ENCODE measurements at places on chromosomes 12 and 14.

- DNase-seq: no peak
These were observed 259.3 kb downstream of the PPFIA2 start for GRCh38 chr12:81499809-81500208.

- DNase-seq: no peak
These were observed 41.3 kb downstream of the MED13L start for GRCh38 chr12:116236148-116236731.

DNA sequence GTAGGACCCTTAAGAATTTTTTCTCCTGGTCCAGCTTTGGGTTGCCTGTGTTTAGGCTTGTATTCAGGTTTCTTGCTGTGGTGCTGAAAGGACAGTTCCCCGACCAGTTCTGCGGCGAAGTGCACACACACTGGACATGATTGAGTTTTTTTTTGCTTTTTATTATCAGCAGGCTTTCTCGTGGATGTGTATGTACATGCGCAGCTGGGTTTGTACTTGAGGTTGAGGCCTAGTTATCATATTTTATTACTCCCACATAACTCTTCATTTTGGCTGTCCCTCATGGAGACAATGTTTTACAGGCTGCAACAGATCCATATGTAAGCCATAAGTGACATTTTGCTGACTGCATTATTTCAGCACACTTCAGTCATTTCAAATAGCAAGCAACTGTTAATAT is 2.5 kb downstream of the SCN8A start:
- no peak for DNase-seq

GRCh38 chr12:6215932-6216494 is 15.8 kb downstream of the CD9 start:
- no peak for DNase-seq

DNA sequence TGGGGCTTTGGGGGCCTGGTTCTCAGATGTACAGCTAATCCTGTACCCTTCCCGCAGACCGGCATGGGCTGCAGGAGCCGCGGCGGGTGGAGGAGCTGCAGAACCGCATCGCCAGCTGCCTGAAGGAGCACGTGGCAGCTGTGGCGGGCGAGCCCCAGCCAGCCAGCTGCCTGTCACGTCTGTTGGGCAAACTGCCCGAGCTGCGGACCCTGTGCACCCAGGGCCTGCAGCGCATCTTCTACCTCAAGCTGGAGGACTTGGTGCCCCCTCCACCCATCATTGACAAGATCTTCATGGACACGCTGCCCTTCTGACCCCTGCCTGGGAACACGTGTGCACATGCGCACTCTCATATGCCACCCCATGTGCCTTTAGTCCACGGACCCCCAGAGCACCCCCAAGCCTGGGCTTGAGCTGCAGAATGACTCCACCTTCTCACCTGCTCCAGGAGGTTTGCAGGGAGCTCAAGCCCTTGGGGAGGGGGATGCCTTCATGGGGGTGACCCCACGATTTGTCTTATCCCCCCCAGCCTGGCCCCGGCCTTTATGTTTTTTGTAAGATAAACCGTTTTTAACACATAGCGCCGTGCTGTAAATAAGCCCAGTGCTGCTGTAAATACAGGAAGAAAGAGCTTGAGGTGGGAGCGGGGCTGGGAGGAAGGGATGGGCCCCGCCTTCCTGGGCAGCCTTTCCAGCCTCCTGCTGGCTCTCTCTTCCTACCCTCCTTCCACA is 7.6 kb downstream of the NR4A1 start:
- no peak for DNase-seq

GRCh38 chr12:70698345-70698744 is 61.1 kb upstream of the PTPRB start:
- DNase-seq: no peak

DNA sequence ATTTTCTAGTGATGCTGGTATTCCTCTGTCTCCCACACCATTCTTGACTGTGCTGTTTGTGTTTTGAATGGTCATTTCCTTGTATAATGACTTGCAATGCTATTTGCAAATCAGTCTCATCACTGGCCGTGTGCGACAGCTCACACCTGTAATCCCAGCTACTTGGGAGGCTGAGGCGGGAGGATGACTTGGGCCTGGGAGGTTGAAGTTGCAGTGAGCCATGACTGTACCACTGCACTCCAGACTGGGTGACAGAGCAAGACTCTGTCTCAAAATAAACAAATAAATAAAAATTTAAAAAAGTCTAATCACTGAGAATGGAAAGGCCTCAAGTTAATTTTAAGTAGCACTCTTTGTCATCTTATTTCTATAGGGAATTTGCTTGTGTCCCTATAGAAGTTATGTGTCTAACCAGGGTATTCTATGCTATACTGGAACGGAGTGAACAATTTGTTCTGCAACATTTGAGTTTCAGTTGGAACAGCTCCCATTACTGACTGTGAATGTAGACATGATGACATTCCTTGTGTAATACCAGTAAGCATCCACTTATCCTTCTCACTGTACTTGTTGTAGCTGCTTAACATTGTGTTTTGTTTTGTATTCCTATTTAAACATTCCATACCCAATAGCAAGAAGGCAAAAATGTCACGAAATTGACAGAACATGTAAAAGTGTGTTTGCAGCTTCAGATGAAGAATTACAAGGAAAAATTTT is 126.3 kb downstream of the MGST1 start:
- no peak for DNase-seq

GRCh38 chr14:76322594-76323220 is 53.2 kb upstream of the ESRRB start:
- no peak for DNase-seq

- DNase-seq: no peak
These were observed 22.9 kb upstream of the KTN1 start for GRCh38 chr14:55556929-55557623.

- no peak for DNase-seq
These were observed 154.1 kb upstream of the ATP2B1 start for GRCh38 chr12:89862511-89863445.

GRCh38 chr12:107317751-107318555 is 224.6 kb upstream of the CRY1 start:
- DNase-seq: peak; percentile 64

DNA sequence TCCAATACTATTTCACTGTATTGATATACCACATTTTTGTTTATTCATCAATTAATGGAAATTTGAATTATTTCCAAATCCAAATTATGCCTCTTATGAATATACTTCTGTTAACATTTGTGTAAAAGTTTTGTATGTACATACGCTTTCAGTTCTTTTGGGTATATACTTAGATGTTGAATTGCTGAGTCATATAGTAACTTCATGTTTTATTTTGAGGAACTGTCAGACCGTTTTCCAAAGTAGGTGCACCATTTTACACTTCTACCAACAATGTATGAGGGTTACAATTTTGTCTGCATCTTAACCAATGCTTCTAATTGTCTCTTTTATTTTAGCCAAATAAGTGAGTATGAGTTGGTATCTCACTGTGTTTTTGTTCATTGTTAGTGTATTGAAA is 10.2 kb upstream of the CCER1 start:
- no peak for DNase-seq

- no peak for DNase-seq
These were observed 338.6 kb downstream of the MED13L start for GRCh38 chr12:115938794-115939377.

DNA sequence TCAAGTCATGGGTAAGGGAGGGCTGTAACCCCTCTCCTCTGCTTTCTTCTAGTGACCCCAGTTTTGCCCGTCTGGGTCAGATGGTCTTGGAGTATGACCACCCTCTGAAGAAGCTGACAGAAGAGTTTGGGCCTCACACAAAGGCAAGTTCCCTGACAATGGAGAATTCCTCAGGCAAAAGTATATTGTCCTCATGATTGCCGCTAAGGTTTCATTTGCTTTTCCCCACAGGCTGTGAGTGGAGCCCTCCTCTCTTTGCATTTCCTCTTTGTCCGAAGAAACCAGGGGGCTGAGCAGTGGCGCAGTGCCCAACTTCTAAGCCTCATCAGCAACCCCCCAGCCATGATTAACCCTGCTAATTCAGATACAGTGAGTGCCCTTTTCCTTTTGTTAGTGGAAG is 12.1 kb downstream of the NCKAP1L start:
- no peak for DNase-seq

- DNase-seq: no peak
These were observed 21.0 kb upstream of the AQP2 start for GRCh38 chr12:49929581-49929980.

GRCh38 chr12:4736091-4736490 is 15.9 kb downstream of the GALNT8 start:
- DNase-seq: no peak

GRCh38 chr12:57741844-57742738 is 2.7 kb upstream of the TSPAN31 start:
- peak; percentile 52 for DNase-seq

GRCh38 chr14:98594156-98594555 is 677.8 kb downstream of the BCL11B start:
- no peak for DNase-seq

DNA sequence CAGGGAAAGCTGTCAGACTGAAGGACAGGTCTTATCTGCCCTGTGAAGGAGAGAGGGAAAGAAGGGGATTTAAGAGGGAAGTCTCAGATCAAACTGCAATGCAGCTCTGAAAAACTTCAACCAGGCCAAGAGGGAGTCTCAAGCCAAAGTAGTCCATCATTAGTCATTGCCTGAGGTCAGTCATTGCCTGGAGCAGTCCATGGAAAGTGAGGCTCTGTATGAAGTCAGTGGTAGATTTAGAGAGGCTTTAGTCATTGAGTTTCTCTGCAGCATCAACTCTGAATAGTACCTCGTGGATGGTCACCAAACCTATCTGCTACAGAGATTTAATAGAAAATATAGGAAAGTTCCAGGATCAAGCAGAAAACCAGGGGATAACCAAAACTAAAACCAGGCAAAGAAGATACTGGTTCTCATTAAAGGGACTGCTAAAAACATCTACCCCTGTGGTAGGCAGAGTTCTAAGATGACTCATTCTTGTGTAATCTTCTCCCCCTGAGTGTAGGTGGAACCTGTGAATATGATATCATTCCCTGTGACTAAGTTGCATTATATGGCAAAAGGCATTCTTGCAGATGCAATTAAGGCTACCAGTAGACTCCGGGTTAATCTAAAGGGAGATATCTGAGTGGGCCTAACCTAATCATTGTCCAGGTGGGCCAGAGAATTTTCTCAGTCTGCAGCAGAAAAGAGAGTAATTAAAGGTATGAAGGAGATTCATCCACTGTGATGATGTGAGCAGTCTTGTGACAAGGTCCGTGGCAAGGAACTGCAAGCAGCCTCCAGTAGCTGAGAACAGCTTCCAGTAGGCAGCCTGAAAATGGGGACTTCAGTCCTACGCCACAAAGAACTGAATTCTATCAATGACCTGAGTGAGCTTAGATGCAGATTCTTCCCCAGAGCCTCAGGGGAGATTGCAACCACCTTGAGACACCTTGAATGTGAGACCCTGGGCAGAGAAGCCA is 123.1 kb downstream of the GALC start:
- DNase-seq: no peak

Measured in stimulated activated CD4-positive, alpha-beta T cell treated with anti-CD3 and anti-CD28 coated beads, Interleukin-15, amount 100 ng/mL, for 1 hour (primary cell).